ENCODE measurements at places on chromosomes 7 and 10.

DNA sequence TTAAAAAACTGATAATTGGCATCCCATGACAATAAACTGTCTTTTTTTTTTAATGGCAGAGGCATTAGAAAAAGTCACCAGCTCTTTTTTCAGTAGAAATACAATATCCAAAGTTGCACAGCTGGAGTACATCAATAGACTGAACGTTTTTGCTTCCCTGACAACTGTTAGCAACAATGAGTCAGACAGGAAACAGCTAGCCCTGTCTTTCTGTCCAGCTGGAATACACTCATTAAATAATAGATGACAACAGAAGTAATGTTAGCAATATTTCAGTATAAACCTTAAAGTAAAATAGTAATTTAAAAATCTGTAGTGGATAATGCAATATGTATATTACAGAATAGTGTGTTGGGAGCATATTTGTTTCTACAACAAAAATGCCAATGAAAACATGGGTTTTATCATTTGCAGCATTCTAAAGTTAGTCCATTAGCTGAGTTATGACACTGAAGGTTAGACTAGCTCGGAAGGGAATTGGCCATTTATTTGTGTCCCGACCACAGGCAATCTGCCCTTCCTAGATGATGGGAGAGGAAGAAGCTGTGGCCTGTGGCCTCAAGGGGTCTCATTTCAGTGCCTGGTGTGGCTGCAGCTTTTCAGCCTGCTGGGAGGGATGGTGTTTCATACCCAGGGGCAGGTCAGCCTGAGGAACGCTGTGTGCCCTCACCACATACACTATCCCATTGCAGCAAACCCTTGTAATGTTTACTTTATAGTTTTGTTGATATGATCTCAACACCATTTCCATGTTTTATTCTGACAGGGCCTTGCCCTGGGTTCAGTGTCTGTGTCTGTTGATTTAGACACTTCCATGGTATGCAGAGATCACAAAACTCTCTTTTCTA lies 173.3 kb downstream of the SLC16A9 start:
- no peak for DNase-seq

- DNase-seq: no peak
Observed at GRCh38 chr7:356087-356486, 66.1 kb downstream of the FOXL3 start.

DNA sequence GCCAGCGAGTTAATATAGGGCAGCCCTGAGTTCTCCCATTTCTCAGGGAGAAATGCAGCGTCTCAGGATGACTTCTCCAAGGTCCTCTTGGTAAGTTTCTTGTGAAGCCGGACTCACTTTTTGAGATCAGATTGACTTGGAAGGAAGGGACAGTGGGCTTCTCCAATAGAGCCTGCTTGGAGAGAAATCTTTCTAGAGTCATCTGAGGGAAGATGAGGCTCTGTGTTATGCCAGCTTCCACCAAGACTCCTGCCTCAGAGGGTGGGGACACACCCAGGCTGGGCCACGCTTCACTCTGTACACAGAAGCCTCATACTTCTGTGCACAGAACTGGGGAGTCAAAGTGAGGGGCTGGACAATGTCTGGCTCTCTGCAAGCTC lies 5.6 kb downstream of the C10orf105 start:
- no peak for DNase-seq

GRCh38 chr10:77633376-77633775 lies 4.2 kb downstream of the KCNMA1 start:
- DNase-seq: no peak

DNA sequence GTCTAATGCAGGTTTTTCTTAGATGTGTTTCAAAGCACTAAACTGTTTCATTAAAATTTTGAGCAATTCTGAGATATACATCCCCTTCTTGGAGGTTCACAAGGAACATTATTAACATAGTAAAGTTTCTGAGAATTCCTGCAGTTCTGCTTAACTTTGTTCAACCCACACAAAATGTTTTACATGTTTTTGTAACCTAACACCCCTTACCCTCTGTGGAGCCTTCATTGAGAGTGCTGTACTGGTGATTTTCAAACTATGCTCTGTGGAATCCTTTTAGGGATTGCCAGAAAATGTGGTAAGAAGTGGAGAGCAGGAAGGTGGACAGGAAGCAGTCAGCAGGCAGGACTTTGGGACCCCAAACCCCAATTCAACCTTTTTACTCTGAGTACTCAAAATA lies 53.6 kb upstream of the ABCB5 start:
- no peak for DNase-seq

DNA sequence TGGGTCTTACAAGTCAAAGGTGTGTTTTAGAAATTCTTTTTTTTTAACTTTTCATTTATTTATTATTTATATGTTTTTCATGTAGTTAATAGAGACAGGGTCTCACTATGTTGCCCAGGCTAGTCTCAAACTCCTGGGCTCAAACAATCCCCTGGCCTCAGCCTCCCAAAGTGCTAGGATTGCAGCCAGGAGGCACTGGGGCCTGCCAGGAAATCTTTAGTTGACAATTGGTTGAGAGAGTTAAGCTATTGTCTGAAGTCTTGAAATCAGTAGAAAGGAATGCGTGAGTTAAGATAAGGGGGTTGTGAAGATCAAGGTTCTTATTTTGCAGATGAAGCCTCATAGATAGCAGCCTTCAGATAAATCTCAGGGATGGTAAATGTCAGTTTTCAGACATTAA lies 245.4 kb upstream of the GALNT17 start:
- no peak for DNase-seq

DNA sequence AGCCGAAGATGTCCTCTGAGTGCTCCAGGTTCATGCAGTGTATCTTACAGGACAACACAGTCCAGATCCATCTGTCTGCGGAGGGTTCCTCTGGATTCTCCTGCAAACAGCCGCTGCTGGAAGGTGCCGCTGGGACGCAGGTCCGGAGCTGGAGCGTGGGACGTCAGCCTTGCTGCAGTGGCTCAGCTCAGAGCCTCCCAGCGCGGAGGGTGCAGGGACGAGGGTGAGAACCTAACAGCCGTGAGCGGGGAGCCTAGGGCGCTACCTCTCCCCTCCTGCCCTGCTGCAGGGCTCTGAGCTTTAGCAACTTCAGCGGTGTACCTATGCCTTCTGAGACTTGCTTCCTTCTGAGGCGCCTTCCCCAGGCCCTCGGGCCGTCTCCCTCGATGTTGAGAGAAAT lies 137.6 kb upstream of the TMEM72 start:
- DNase-seq: no peak
